NCI-H1417 (cell line): ENCODE measurements at places on chromosomes 3 and 15.

DNA sequence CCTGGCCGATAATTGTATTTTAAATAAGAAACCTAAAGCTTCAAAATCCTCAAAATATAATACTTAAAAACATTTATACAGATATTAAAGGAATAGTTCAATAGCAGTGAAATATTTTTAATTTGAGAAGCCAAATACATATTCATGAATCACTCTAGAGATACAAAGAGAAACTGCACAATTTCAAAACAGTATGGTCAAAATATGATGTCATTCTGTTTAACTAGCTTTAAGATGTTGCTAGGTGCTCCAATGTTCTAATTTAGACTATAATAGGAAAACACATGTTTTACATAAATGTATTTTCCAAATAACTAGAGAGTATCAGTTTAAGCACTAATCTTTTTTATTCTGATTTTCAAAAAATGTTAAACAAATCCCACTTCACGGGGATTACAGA is 10.3 kb upstream of the NRROS start:
- no peak for DNase-seq

DNA sequence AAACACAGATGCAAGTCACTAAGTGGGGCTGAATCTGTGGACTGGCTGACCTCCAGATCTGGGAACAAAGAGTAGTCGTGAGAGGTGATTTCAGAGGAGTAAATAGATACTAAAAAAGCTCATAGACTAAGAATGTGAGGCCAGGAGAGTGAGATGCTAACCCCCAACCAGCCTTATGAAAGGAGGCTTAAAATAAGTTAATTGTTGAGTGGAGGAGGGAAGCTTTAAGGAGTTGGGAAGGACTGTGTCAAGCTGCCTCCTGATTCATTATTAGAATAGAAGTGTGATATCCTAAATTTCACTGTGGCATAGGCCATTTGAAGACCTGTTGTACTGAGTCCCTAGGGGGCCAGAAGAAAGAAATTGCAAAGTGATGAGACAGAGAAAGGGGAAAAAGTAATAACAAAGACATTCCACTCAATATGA is 107.6 kb downstream of the RBPMS2 start:
- DNase-seq = no peak

DNA sequence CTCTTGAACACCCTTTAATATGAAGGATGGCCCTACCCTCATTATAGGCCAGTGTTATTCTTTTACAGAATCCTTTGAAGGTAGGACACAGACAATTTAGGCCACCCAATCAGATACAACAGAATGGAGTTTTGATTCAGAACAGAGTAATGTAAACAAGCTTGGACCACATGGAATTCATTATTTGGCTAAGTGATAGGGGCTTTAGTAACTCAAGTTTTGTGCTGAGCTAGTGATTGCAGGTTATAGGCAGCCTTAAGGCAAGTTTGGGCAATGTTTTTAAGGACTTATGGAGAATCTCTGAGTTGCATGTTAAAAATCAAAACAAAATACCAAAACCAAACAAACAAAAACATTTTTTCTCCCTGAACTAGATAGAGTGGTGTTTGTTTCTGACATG is 312.1 kb upstream of the ROBO1 start:
- DNase-seq = no peak

- no peak for DNase-seq
These were observed 84.1 kb upstream of the TRIM42 start for GRCh38 chr3:140593766-140594165.

DNA sequence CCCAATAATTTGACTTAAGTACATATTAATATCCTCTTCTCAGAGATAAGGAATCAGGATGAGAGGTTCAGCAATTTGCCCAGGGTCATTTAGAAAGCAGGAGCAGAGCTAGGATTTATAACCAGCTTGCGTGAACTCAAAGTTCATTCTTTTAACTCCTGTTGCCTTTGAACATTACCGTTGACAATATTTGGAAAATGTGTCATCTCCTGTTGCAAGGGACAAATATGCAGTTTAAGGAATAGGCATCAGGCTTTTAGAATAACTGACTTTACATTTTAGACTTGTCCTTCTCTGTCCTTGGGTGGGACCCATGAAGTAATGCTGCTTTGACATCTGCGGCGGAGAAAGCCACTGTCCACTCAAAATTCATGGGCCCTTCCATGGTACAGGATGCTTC is 252.2 kb upstream of the RGMA start:
- no peak for DNase-seq

DNA sequence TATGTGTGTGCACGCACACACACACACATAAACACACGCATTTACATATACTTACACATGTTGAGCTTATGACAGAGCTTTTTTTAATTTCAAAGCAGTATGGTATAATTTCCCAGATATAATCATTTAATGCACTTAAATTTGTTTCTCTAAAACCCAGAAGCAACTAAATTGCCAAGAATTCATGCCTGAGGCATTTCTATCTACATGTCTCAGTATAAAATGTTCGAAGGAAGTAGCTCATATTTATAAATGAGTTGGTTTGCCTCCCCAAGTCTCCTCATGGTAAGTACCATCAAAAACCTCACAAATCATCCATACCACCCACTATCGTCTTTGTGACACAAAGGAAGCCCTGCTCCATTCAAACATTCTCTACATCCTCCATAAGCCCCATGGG is 130.6 kb downstream of the RPL22L1 start:
- DNase-seq = no peak

DNA sequence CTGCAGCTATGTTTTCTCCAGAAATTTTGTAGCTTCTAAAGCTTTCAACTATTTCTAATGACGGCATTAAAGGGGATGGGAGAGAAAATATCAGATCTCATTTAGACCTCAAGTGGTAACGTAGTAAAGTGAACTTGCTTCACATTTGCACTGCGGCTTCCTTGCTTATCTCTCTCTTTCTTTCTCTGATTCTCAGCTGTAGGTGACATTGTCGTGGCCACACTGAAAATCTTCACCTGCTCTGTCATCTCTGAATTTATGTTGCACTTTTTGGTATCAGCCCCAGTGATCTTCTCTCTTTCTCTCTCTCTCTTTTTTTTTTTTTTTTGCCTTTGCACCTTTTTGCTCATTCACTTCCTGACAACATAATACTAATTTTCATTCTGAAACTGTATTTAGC is 254.1 kb upstream of the SATB1 start:
- DNase-seq = no peak

DNA sequence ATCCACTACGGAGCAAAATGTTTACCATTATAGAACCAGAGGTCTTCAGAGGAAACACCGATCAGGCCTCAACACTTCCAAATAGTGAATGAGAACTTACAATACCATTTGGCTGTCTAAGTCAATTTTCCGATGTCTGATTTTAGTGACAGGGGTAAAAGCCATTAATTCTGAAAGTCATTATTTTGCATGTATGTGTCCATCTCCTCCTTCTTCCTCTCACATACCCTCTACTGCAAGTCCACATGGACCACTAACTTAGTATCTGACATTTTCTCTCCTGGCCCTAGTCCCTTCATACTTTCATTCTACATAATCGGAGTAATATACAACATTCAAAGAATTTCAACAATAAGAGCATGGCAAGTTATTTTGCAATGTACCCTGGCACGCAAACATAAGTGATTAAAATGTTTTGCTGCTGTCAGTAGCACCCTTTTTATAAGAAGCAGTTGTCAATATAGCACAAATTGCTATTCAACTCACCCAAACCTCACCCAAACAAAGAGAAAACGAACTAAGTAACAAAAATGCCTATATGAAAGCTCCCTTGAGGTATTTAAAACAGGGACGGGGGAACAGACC is 1.9 kb downstream of the TOP2B start:
- DNase-seq = no peak

DNA sequence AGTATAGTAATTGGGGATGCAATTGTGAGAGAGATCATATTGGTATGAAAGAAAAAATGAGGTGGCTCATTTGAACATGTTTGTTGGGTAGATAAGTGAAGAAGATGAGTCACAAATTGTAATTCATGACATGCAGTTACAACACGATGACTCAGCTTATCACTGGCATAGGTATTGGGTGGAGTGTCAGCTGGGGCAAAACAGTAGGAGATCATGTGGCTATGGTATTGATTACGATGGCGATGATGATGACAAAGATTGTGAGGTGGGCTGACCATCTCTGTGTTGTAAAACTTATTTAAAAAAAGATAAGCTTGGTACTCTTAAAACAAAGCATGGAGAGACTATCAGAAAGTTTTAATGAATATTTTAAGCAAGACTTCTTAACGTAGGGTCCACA is 11.6 kb upstream of the DPH6 start:
- no peak for DNase-seq

- DNase-seq = no peak
These were observed 290.2 kb upstream of the KCNMB2 start for GRCh38 chr3:178246004-178246403.

DNA sequence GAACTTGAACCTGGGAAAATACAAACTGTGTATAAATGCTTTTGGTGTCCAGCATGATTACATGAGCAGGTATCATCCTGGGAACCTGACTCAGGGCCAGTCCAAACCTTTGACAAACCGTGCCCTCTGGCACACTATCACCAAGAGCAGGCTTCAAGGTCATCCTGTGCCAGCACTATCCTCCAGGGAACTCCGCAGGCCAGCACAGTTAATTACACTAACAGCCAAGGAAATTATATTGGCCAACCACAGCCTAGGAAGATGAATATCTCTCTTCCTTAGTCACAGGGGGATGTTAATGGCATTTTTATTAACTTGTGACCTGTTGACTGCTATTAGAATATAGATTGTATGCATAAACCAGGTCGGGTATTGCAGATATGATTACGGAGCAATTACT is 262.0 kb downstream of the TUSC7 start:
- DNase-seq = no peak

- no peak for DNase-seq
These were observed 146.3 kb upstream of the SOX2 start for GRCh38 chr3:181565416-181565815.

DNA sequence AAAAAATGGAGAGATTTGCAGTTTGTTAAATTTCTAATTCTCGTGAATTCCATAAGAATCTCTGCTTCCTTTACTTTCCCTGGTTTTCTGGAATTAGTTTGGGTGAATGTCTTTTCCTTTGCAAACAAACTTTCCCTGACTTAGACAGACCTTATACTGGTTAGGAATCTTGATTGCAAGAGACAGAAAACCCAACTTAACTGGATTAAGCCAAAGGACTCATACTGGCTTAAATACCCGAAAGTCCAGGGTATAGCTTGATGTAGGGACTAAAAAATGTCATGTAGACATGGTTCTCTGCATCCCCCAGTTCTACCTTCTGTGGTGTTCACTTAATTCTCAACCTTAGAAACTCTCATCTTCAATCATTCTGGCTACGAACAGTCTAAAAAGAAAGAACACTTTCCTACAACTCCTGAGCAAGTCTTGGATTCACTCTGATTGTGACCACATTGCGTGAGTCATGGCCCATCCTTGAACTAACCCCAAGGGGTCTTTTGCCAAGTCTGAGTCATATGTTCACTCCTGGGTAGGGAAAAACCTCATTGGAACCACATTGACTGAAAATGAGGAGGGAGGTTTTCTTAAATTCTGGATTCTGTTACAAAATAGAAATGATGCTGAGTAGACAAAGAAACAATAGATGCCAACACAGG is 136.0 kb upstream of the DAZL start:
- no peak for DNase-seq

DNA sequence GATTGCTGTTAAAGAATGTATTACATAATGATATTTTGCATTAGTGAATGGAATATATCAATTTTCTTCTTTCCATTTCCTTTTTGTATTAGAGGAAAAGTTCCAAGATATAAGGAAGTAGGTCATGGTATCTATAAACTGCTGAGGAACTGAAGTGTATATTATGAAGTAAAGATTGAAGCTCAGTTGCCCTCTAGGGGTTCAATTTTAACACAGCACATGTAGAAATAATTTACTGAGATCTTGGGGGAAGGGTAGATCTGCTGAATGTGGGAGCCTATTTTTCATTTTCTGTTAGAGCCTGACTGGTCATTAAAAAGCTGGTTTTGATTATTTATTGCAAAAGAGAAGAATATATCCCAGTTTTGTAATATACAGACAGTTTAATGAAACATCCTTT is 45.2 kb downstream of the CMC1 start:
- peak; percentile 1 for DNase-seq

- DNase-seq = no peak
These were observed 26.1 kb downstream of the EAF1 start for GRCh38 chr3:15453501-15453900.

GRCh38 chr3:155362808-155363689 is 69.6 kb upstream of the STRIT1 start:
- peak; percentile 21 for DNase-seq

DNA sequence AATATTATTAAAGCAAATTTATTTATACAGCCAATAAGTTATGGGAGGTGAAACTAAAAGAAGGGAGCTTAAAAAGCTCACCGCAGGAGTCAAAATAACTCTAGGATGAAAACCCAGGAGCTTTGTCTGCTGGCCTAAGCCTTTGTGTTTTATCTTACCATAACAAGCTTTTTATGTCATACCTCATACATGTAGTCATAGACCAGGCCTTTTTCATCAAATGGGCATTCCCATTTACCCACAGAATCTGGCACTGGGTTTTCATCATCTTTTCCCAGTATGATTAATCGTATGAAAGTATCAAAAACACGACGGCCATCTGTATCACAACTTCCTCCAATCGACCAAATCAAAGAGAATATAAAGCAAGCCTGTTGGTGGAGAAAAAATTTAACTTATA is 122.8 kb downstream of the DNAH12 start:
- DNase-seq = no peak

DNA sequence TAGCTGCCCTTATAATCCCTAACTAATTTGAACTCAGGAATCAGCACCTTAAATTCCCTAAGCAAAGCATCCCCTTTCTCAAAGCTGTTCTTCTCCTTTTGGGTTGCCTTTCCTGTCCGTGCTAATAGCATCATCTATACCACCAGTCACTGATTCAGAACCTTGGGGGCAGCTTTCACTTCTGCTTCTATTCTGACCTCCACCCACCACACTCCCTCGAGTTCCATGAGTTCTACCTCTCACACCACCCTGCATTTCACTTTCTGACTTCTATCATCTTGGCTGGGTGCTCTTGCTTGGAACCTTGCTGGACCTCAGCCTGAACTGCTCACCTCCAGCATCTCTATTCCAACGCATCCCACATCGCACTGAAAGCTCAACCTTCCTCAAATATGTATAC is 55.4 kb upstream of the KCNMB2 start:
- DNase-seq = no peak

DNA sequence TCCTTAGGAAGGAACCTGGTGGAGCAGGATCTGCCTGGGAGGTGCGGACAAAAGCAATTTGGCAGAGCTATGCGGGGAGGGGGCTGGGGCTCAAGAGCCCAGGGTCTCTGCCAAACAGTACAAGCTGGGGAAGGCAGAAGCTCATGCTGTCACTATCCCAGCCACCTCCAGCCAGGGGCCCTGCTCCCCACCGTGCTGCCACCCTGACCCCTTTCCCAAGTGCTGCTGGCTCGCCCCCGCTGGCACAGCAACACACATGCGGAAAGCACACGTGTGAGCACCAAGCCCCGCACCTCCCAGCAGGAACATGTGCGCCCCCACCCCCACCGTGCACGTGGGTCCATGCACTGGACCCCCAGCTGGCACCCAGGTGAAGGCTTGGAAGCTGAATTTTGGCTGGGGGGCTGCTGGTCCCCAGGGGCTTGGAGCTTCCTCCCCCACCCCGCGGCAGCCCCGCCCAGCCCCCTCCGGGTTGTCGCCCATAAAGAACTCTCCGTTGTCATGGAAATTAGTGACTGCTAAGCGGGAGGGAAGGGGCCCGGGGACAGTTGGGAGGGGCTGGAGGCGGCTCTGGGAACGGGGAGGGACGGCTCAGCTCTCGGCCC is 742 bp downstream of the CAMKV start:
- no peak for DNase-seq

GRCh38 chr3:128341659-128342395 is 124.9 kb downstream of the DNAJB8 start:
- DNase-seq = no peak

- DNase-seq = no peak
These were observed 31.7 kb upstream of the THUMPD3 start for GRCh38 chr3:9331171-9331570.
